Activated T-cell treated with anti-CD3 and anti-CD28 coated beads for 1 hour (primary cell): ENCODE measurements at places on chromosomes 5 and 9.

- DNase-seq = no peak
Measured at GRCh38 chr5:154486427-154486866, 8.4 kb upstream of the HAND1 start.

GRCh38 chr5:170630226-170630625, 126.4 kb downstream of the KCNIP1 start:
- no peak for DNase-seq

DNA sequence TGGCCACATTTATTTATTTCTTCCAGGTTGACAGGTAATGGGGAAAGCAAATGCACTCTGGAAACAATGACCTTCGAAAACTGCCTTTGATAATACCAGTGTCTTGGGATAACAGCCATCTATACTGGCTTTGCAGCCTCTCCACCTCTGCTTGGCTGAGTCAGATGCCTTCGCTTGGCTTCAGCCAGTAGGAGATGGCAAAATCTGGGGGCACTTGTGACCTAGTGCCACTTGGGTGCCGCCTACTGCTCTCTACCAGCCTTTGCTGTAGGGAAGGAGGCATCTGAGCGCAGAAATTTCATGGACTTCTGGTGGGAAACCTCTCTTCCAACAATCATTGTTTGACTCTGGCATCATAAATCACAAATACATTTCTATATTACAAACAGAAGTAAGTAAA, 21.8 kb downstream of the FYB1 start:
- peak; percentile 41 for DNase-seq

- no peak for DNase-seq
Measured at GRCh38 chr5:55929020-55929799, 65.6 kb downstream of the IL6ST start.

DNA sequence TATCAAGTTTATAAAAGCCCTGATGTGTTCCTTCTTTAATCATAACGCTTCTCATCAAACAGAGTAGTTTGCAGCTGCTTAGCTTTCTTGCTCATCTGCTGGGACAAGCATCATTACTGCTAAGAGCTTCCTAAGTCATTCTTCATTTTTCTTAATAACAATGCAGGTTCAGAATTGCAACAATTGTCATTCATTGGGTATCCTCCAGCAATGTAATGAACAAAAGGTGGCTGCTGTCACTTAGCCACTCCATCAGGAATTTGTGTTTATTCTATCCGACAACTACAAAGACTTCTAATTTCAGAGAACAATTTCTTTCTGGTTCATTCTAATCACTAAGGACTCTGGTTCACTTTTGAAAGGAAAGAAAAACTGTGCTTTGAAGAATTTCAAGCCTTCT, 836.7 kb upstream of the CDH10 start:
- DNase-seq = no peak

DNA sequence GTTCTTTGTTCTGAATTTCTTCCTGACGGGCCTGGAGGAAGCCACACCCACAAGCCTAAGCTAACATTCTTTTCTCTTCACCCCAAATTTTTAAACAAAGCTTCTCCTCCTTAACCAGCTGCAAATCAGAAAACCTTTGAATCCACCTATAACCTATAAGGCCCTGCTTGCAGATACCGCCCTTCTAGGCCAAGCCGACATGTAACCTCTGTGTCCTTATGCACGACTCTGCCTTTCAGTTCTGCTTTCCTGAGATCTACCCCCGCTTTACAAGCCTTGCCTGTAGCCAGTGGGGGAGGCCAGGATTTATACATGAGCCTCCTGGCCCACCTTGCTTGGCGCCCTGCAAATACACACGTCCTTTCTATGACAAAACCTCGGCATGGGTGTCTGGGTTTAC, 19.3 kb downstream of the BRD9 start:
- DNase-seq = no peak

DNA sequence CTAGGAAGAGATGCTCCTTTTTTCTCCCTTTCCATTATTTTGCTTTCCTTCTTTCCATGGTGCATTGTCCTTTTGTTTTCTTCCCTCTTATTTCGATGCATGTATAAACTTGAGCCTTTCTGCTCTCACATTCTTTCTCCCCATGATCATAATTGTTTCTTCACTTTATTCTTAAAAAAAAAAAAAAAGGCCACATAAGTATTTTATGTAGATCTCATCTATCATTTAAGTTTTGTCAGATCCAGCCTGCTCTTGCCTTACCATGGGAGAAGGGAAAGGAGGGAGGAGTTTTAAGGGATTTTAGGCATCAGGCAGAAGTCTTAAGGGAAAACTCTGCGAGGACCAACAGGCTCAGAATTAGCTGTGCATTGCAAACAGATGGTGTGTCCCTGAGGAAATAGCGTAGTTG, 11.1 kb downstream of the TGFBR1 start:
- no peak for DNase-seq

- peak; percentile 73 for DNase-seq
Measured at GRCh38 chr9:135864447-135865049, 42.8 kb downstream of the CAMSAP1 start.

DNA sequence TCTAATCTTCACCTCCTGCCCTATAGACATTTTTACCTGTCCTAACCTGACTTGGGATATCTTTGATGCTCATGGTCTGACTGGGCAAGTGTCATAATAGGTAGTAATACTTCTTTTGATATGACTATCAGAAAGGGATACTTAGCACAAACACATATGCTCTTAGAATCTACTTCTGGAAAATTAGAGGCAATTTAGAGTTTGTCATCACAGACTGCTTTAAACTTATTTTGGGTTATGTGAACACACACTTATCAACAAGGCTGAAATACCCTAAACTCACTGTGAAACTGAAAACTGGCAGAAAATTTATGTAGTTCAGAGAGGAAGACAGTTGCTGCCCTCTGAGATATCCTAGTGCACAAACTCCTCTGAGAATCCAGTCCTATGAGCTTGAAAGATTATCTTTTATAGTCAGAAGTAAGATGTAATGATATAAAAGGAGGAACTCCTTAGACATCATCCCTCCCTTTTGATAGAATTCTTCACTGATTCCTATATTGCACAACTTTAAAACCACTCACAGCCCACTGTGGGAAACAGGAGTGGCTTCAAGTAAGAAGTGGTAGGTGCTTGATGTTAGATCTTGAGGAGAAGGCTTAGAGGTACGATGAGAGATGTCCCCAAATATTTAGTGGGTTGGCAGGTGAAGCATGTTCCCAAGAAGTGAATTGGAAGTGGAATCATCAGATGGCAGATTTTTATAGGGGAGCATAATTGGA, 273.3 kb downstream of the MAN2A1 start:
- DNase-seq = no peak

DNA sequence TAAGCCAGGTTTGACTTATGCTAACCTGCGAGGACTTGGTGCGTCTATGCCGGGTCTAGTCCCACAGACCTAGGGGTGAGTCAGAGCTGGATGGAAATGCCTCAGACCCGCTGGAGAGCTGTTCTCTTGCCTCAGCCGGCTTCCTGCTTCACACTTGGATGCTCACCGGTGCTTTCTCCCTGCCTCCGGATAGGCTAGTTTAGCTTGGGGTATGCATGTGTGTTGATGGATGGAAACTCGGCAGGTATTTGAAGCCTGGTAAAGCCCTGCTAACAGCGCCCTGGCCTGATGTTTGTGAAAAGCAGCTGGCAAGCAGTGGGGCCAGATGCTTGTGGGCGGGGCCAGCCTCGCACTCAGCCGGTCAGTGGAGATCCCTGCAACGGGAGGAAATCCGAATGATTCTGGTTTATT, 29.3 kb downstream of the PRRC2B start:
- DNase-seq = no peak

- DNase-seq = no peak
Measured at GRCh38 chr5:125198270-125198974, 452.0 kb upstream of the ZNF608 start.

DNA sequence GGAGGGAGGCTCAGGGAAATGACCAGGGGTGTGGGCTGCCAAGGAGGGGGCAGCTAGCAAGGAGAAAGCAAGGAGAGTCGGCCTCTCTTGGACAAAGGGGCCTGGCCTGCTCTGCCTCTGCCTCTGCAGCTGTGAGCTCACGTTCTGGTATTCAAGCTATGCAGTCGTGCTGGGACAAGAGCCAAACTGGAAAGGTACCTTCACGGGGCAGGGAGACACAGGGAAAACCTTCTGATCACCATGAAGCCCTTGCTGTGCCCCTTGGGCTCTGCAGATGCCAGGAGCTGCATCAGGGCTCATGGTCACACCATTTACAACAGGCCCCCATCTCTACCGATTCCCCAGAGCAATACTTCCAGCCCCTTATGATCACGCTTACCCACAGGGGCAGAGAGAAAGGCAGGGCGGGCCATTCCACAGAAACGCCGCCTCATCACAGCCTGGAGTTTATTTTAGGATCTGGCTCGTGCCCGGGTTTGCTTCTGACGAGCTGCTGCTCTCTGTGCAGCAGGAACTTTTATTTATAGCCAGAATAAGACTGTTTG, 63.2 kb downstream of the PRRT1B start:
- no peak for DNase-seq

DNA sequence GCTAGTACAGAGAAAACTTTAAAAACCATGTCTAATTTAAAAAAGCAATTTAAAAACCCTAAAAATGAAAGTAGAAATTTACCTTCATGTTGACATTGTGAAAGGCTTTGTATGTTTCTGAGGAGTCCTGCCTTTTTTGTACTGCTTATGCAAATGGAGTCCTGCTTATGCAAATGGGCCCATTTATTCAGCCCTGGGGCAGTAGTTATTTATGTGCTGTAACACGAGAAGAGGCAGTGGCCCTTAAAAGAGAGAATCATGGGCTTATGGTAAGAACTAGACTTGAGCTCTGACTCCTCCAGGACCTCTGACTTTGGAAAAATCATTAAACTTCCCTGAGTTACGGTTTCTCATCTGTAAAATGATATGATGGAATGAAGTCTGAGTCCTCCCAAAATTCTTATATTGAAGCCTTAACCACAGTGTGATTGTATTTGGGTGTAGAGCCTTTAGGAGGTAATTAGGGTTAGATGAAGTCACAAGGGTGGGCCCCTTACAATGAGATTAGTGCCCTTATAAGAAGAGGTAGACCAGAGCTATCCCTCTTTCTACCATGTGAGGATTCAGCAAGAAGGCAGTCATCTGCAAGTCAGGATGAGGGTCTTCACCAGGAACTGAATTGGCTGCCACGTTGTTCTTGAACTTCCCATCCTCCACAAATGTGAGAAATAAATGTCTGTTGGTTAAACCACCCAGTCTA, 447.8 kb upstream of the CD180 start:
- no peak for DNase-seq

- no peak for DNase-seq
Measured at GRCh38 chr5:9201011-9201410, 344.9 kb downstream of the SEMA5A start.

DNA sequence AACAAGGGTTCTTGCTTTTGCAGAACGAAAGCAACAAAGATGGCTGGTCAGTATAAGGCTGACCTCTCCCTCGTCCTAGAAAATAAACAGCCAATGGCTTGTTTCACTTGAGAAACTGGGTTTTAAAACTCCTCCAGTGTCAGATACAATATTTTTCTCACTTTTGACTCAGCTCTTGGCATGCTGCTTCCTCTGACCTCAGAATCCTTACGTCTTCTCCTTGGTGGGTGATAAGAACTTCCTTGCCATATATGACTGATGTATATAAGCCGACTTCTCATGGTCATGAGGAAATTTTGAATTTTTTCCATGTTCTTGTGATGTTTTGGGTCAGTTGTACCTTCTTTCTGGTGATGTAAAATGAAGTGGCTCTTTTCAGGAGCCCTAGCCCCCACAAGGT, 3.8 kb downstream of the ZNF618 start:
- no peak for DNase-seq

GRCh38 chr9:92950359-92950955, 3.1 kb downstream of the FGD3 start:
- no peak for DNase-seq

DNA sequence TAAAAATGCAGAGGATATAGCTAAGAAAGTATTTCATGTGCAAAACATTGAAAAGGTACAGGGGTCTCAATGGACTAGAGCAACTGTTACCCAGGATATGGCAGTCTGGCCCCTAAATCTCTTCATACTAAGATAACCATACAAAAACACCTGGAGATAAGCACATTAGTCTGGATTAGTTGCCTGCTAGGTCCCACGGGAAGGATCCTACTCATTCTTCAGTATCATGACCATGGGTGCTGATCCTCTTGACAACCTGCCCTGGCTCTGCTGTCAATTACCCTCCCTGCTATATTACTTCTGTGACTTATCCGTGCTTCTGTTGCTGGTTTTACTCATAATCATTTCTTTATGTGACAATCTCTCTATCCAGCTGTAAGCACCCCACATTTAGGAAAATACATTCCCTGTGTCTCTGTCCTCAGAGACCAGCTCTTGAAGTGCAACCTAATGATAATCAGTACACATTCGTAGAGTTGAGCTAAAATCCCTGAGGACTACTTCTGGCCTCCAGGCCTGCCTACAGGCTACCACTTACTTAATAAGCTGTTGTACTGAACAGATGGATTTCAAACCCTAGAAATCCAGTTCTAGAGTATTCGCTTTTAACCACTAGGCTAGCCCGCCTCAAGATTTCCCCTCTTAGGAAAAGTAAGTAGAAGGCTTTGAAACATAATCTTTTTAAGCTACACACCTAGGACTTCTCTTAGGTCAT, 190.5 kb upstream of the OR13F1 start:
- no peak for DNase-seq

- no peak for DNase-seq
Measured at GRCh38 chr5:58322453-58322852, 137.4 kb downstream of the PLK2 start.

DNA sequence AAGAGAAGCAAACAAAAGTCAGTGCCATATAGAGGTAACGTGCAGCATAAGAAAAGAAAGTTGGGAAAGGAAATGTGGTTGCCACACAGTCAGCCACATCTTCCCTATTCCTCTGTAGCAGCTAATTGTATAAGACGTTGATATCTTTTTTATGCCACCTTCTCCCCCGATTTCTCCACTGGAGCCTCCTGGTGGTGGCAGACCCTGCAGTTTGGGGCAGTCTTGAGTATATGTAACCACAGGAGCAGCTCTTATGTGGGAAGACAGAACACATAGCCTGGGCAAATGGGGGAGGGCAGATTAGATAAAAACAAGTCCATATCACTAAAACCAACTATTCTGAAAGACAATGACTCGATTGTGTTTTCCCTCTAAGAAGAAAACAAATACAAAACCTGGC, 99.7 kb downstream of the PLCXD3 start:
- no peak for DNase-seq

GRCh38 chr9:35618854-35619799, 914 bp upstream of the CD72 start:
- DNase-seq = no peak

DNA sequence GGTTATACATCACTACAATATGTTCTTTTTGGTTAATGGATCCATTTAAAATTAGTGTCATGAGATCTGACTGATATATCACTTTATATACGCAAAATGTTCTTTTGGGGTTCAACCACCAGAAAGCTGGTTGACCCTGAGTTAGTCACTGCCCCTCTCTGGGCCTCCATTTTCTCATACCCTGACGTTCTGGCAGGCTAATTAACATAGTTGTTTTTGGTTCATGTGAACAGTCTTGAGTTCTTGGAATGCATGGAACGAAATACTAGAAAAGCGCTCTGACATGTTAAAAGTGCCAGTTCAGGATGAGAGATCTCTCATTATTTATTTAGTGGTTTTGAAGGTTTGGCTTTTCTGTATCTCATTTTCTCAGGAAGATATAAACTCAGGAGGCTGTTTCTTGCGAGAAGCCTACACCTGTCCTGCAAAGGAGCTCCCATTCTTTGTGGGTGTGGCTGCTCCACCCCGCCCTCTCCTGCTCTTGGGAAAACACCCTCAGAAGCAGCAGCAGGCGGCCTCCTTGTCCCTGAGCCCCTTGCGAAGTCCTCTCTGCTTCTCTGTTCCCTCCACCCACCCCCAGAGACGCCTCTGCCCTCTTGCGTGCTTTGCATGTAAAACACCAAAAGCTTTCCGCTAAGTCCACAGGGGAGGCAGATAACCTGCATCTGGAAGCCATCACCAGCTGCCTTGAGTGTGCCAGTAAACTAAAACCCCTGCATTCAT, 302.4 kb upstream of the PANK3 start:
- DNase-seq = no peak
